Lower lobe of right lung (tissue), 2 donors: ENCODE measurements at places on chromosomes 2 and 18. TPM values are rescaled to one million over a fixed set of nuclear protein-coding genes. Genes with fewer than 3 reads are reported as not detected.

Gene RTP5
- total RNA-seq: not detected

Gene OTOF
- total RNA-seq: 0.35 TPM

GRCh38 chr2:98472961-98473746 is 28.5 kb downstream of the INPP4A start:
- no peak overlapping the region for H3K27ac ChIP-seq
- DNase-seq: no peak
- no peaks in the 10 kb centered on the region for H3K36me3 ChIP-seq
- no peak overlapping the region for H3K4me3 ChIP-seq

GRCh38 chr18:42520138-42520537 is 565.1 kb downstream of the PIK3C3 start:
- DNase-seq: no peak
- H3K27me3 ChIP-seq: no peaks in the 10 kb centered on the region
- H3K27ac ChIP-seq: no peak overlapping the region
